ENCODE measurements at places on chromosomes 5 and 9.

DNA sequence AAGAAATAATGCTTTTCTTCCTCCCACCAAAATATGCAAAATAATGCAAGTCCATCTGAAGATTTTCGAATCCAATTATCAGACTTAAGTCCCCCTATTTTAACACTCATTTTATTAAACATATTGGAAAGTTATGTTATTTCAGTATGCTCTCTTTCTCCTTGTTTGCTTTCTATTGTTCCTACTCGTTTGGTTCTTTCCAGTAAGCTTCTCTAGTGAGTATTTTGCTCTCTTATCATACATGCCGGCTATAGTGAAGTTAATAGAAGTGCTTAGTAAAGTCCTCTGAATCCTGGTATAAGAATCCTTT lies 517 bp downstream of the ALDH1A1 start:
- no peak for DNase-seq

- DNase-seq: no peak
Observed at GRCh38 chr9:77649109-77649812, 1.1 kb upstream of the GNA14 start.

GRCh38 chr5:37900692-37901091 lies 60.9 kb upstream of the GDNF start:
- DNase-seq: no peak

- DNase-seq: no peak
Observed at GRCh38 chr9:33748633-33749304, 46.6 kb upstream of the PRSS3 start.

- DNase-seq: no peak
Observed at GRCh38 chr5:13930541-13931171, 13.8 kb downstream of the DNAH5 start.

- DNase-seq: no peak
Observed at GRCh38 chr9:5230554-5230953, 665 bp upstream of the INSL4 start.

Data from GM13977 (cell line).